Stimulated activated CD4-positive, alpha-beta T cell treated with anti-CD3 and anti-CD28 coated beads, TNF-alpha, amount 100 ng/mL, for 48 hours (primary cell): ENCODE measurements at places on chromosomes 1 and 21.

- no peak for DNase-seq
These were observed 8.1 kb downstream of the KNCN start for GRCh38 chr1:46543382-46543760.

DNA sequence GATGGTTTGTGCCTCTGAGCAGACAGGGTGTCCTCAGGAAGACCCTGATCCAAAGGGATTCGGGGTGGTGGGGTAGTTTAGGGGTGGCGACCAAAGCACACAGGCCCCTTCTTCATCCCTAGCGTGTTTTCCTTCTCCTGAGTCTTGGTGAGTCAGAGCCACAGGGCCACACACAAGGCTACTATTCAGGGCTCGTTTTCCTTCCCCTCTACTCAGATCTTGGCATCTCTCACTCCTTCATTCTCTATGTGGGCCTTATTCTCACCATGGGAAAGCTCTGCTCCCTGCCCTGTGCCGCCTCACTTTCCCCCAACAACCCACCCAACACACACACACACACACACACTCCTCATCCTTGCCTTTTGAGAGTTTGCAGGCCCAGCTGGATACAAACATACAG is 43.6 kb upstream of the WNT2B start:
- DNase-seq = no peak

DNA sequence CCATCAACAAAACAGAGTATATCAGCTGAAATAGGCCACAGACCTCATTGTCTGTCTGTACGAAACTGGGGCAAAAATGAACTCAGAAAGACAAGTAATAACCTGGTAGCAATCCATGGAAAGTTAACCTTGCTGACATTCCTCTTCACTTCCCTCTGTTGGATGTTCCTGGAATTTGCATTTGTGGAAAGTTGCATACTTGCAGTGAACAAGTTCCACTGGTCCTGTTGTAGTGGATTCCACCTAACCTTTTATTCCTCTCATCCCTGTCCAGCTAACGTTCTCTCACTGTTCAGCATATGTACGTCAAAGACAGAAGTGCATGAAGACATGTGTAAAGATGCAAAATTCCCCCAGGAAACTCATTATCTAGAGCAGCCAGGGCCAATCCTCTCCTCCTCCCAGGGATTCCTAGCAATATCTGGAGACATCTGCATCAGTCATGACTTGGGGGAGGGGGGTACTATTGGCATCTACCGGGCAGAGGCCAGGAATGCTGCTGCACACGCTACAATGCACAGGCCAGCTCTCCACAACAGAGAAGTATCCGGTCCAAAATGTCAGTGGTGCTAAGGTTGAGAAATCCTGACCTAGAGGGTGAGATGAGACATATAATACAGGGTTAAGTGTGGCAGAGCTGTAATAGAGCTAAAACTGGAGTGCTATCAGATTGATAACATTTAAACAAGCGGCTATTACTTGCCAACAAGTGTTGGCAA is 8.2 kb downstream of the LPAR3 start:
- DNase-seq = no peak

DNA sequence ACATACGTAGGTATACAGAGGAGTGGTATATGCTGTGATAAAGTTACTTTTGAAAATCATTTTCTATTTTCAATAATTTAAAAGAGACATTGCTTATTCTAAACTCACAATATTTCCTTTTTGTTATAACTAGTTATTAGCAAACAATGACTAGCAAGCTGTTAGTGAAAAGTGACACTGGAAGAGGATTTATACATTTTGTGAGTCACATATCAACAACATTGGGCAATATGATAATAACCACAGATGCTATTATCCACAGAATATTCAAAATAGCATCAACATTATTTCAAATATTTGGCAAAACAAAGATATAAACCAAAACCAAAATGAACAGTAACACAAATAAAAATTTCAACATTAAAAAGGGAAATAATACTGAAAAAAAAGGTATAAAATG is 104.0 kb upstream of the HP1BP3 start:
- DNase-seq = no peak

DNA sequence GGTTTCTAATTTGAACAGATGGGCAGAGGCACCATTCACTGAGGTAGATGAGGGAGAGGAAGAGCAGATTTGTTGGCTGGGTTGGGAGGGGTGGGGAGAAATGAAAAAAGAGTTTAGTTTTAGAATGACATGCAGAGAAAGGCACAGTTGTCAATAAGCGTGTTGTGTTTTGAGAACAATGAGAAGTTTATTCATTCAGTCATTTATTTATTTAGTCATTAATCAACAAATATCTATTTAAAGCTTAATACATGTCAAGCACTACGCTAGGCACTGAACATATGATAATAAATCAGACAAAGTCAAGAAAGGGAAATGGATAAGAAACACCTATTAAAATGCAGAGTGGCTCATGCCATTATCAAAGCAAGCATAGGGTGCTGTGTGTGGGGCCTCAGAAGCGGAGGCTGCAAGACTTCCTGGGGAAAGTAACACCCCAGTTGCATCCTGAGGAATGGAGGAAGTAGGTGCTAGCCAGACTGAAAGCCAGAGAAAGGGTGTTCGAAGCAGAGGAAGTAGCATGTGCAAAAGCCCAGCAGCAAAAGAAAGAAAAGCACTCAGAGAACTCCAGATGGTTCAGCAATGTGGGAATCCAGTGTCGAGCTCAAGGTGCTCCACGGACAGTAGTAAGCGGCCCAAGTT is 114.1 kb downstream of the RNF220 start:
- DNase-seq = no peak

DNA sequence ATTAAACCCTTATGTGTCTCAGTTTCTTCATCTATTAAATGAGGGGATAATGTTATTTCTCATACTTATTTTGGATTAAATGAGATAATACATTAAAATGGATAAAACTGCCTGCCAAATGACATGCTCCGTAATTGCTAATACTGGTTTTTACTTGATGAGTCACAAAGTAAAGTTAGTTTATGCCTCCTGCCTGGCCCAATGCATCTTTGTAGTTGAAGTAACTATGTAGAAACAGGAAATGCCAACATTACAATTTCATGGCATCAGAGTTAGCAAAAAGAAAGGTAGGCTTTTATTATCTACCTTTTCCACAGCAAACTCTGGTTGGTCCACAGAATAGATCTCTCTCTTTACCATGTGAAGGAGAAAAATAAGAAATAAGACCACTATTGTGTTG is 214.5 kb downstream of the TBX15 start:
- no peak for DNase-seq

- DNase-seq = no peak
These were observed 998.6 kb upstream of the B3GALT2 start for GRCh38 chr1:194184974-194185373.

GRCh38 chr1:212457740-212458338 is 25.1 kb downstream of the NENF start:
- peak; percentile 40 for DNase-seq

GRCh38 chr1:92399076-92399475 is 87.6 kb downstream of the GFI1 start:
- DNase-seq = no peak

GRCh38 chr1:183470961-183471742 is 1.1 kb upstream of the SMG7 start:
- peak; percentile 60 for DNase-seq

DNA sequence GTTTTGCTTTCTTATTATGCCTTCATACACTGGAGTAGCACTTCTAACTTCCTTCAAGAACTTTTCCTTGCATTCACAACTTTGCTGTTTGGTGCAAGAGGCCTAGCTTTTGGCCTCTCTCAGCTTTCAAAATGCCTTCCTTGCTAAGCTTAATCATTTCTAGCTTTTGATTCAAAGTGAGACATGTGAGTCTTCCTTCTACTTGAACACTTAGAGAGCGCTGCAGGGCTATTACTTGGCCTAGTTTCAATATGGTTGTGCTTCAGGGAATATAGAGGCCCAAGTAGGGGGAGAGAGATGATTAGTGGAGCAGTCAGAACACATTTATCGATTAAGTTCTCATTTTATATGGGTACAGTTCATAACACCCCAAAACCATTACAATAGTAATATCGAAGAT is 12.4 kb downstream of the ANGEL2 start:
- DNase-seq = no peak

DNA sequence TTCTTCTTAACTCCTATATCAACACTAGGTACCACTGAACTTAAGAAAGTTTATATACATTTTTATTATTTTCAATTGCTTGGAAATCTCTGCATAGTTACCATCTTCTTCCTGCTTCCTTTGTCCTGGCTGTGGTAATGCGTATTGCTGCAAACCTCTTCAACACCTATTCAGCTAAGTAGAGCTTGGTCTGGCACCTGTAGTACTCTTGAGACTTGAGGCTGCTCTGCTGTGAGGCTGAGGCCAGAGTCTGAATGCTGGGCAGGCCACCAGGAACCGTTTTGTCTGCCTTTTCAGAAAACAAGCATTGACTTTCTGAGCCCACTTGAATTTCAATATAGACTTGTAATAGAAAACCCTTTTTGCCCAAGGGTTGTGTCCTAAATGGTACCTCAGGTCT is 52.0 kb upstream of the RGS2 start:
- no peak for DNase-seq

DNA sequence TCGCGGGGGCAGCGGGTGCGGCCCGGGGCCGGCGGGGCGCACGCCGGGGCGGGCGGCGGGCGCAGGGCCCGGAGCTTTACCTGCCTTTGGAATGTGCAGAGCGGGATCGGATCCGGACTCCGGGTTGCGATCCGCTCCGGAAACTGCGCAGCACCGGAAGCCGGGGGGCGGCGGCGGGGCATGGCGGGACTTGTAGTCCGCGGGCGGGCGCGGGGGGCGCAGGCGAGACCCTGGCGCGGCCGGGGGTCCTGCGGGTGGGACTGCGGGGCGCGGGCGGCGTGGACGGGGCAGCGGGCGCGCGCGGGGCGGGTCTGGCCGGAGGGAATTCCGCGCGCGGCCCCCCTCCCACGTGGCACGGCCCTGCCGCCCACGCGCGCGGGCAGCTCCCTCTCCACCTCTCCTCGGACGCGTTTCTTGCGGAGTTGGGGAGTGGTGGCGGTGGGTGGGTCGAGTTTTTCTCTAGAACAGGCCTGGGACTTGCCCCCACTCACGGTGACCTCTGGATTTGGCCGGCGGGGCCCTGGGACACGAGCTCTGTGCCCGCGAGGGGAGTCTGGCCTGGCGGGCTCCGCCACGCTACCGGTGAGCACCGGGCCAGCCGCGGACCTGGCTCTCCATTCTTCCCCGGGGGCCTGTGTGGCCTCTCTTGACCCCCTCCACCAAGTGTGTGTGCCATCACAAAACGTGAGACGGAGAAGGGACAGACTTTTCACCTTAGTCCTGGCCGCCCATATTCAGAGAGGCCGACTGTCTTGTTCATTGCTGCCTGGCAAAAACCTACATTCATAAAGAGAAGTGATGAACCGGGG is at the start of gene PRDM15:
TSS of gene PRDM15 (minus strand) at position 155 of the 809 bp plus-strand sequence. CDS start 18,981 bp downstream, outside the sequence.
- peak; percentile 69 for DNase-seq

DNA sequence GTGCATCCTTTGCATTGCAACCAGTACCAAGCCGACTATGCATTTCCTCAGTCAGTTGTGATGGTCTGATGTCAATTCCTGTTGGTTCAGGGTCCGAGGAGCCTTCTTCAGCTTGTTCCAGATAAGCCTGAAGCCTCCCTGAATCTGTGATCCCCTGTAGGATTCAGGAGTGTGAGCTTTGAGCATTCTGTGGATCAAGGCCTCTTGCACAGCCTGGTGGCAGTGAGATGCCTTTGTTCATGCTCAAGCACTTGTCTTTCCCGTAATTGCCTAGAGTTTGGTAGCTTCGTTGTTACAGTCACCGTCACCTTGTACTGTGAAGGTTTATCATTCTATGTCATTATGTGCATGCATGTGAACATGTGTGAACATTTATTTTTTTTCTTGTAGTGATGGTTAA is 103.5 kb downstream of the PBX1 start:
- no peak for DNase-seq

- no peak for DNase-seq
These were observed 11.2 kb upstream of the RRP15 start for GRCh38 chr1:218273762-218274479.

DNA sequence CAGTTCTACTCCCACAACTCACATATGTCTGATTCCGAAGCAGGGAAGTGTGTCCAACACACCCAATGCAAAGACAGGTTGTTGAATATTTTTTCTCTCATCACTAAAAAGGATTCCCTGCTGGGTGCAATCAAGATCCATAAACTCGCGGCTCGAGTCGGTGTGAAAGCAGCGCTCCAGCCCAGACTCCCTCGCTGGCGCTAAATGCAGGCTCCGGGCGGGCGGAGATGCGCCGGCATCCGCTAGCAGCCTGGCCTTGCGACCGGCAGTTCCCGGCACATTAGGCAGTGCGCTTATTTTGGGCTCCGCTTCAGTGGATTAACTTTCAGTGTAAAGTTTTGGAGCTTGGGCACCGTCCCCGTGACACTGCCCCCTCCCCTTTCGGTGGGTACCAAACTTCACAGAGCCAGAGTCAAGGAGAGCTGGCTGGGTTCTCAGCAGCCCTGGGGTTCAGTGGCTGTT is 87.7 kb upstream of the POU3F1 start:
- DNase-seq = no peak

- DNase-seq = peak; percentile 29
These were observed 80.9 kb downstream of the COLGALT2 start for GRCh38 chr1:183956559-183957188.

DNA sequence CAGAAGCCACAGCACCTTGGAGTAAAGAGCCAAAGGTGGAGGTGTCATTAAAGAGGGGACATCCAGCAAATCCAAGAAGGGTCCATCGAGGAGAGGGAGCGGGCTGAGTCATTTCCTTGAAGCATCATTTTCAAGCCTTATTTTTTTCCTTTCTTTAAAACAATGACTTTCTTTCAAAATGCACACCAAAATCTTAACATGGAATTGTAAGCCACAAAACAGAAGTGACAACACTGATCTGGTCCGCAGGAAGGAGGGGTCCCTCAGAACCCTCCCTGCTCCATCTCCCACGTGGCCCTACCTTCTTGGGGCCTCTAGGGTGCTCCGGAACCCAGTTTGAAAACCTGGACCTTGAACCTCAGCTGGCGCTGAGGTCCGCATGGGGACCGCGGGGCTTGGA is 14.8 kb downstream of the DHRS3 start:
- no peak for DNase-seq

DNA sequence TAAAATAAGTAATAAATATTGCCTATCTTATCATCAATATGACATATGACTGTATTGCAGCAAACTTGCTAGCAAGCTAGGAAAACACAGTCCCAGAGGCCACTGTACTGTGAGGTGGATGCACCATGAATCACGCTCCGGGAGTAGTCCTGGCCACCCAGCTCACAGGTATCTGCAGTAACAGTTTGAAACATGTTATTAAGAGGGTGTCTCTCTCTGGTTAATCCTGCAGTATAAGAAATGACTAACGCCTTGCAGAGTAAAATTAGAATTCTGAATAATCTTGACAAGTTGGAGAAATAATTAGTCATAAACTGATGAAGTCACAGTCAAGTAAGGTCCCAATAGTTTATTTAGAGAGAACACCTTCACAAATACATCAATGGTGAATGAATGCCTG is 34.0 kb upstream of the DPT start:
- peak; percentile 1 for DNase-seq

GRCh38 chr1:99082366-99082765 is 77.7 kb upstream of the PLPPR5 start:
- DNase-seq = no peak

DNA sequence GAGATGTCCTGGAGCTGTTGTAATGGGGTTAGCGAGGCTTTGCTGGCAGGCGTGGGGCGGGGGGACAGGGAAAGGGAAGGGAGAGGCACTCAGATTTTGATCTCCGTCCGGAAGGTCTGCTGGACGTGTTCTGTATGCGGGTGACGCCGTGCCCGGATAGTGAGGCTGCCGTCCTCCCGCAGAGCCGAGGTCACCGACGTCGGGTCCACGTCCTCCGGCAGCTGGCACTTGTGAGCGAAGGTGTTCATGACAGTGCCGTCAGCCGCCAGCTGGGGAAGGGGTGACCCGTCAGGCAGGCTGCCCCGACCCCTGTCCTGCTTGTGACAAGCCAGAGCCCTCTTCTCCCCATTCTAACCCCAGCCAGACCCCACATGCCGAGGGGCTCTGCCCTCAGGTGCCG is 2.4 kb downstream of the HSPB7 start:
- DNase-seq = no peak

GRCh38 chr1:182240085-182240484 is 151.5 kb downstream of the GLUL start:
- DNase-seq = no peak
